ENCODE measurements at places on chromosomes 7 and 10.

DNA sequence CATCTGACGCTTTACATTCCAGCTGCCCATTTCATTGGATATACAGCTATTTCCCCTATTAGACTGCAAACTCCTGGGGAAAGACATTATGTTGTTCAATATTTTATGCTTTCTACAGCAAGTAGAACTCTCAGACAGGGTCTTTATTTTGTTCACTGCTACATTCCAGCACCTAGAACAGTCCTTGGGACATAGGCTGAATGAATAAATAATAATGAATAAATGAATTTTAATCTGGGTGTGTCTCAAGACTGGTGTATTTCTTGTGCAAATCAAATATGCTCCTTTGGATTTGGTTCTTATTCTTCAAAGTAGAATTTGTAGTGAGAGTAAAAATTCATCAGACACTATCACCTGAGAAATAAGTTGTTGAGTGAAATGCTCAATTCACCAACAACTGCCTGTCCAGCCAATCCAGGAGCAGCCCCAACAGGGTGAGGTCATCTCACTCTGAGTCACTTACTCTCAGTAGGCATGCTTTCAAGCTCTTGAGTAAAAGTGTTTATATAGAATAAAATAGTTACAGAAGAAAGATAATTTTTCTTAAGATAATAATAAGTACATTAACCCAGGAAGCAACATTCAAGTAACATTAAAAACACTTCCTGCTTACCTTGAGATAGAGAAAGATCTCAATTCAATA lies 287.5 kb upstream of the NPVF start:
- no peak for DNase-seq

DNA sequence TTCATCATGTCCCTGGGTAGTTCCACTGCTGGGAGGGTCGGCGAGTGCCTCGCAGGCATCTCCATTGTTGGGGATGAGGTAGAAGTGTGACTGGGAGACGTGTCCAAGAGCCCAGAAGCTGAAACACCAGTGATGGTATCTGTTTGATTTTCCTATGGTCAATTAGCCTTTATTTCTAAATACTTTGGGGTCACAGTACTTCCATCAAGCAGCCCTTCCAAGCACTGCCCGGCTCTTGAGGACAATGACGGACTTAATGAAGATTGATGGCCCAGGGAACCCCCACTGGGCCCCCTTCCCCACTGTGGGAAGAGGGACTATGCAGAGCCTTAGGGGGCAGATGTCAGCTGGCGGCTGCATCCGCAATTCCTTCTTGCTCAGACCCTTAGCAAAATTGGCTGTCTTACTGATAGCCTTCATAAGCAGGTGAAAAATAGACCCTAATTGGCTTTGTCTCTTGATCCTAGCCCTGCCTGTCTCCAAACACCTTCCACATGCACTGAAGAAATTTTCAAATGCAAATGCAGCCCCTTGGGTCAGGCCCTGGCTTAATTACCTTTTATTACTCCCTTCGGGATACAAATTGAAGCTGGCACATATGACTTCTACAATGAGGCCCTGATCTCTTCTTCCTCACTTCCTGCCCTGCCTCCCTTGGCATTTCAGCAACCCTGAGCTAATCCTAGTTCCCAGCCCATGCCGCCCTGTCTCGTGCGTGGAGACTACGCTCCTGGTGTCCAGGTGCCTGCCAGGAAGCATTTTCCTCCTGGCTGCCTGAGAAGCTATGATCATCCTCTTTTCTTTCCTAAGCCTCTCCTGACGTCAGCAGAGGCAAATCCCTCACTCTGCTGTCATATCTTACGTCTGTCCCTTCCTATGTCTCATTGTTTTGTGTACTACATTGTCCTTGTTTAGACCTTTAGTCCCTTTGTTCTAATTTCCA lies 124.5 kb upstream of the GDF10 start:
- no peak for DNase-seq

- peak; percentile 79 for DNase-seq
These were observed 98.2 kb upstream of the PRKCQ start for GRCh38 chr10:6678211-6678803.

- peak; percentile 34 for DNase-seq
These were observed 645 bp downstream of the SLC26A4 start for GRCh38 chr7:107661081-107661864.

DNA sequence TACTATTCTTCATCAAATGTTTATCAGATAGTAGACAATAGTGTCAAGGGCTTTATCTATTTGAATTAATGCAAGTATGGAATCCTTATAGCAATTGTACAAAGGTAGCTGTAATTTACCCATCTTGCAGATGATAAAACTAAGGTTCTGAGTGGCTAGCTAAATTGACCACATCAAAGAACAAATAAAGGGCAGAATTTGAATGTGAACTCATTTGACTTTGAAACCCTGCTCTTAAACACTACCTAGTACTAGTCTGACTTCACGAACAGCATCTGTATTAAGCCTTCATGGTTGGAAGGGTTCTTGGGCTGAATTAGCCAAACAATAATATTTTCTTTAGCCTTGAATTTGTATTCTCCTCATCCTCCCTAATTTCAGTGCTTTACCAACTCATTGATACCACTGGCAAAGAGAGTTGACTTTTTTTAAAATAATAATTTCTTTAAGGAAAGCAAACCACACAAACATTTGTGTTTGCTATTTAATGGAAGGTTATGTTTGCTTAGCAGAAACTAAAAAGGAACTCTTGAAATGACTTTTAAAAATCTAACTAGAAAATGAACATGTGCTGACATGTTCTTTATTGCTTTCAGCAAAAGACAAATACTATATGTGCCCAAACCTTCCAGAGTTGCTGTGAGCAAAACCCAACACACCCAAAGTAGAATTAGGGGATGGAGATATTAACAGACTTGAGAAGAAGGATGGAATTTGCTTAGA lies 322.6 kb downstream of the RNLS start:
- no peak for DNase-seq

GRCh38 chr10:82390866-82391658 lies 516.1 kb downstream of the NRG3 start:
- no peak for DNase-seq

GRCh38 chr10:13871011-13871410 lies 284.2 kb downstream of the PRPF18 start:
- DNase-seq = no peak

GRCh38 chr7:101960985-101961708 lies 143.7 kb downstream of the CUX1 start:
- DNase-seq = no peak

DNA sequence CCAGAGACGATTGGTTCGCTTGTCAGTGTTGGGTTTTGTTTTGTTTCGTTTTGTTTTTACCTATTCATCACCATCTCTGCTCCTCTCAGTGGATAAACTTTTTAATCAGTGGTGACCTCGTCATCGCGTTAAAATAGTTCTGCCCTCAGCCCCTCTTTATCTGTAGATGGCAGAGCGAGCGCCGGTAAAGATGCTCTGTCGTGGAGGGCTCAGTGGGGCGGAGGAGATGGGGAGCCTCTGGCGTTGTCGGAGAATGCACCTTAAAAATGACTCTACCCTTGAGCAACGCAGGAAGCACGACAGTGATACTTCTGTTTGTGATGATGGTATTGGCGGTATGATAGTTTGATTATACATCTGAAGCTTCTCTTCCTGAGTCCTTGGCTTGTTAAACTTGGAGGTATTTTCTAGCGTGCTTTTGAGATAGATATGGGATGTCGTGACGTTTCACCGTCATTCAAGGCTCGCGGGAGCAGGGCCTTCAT lies 554 bp downstream of the CSGALNACT2 start:
- peak; percentile 39 for DNase-seq
